Activated CD4-positive, alpha-beta T cell treated with anti-CD3 and anti-CD28 coated beads, Interleukin-2, amount 50 U/mL, for 24 hours (primary cell): ENCODE measurements at places on chromosomes 2 and 18.

DNA sequence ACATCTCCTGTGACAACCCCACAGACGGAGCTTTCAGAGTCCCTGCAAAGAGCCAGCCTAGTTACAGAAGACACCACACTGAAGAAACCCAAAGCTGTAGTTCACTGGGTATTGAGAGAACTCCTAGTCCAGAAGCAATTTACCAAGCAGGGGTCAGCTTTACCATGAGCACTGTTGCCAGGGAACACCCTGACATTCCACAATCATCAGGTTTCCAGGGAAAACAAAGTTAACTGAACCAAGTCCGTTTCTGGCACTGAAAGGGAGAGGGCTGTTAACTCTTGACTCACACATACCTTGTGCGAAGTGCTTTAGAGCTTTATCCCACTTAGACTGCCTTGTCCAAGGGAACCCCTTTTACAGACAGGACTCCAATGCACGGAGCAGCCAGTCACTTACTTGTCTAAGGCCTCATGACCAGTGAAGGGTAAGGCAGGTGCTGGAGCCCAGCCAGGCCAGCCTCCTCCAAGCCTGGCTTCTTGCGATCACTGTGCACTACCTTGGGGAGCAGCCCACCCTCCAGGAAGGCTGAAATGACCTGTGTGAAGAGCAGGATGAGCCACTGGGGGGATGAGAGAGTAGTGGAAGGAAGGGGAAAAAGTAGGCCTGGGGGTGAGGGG, 53.9 kb downstream of the REEP1 start:
- no peak for DNase-seq

- no peak for DNase-seq
Measured at GRCh38 chr18:75455249-75456198, 28.0 kb upstream of the SMIM21 start.

GRCh38 chr2:10912076-10912731, 470 bp downstream of the KCNF1 start:
- DNase-seq, result no peak

DNA sequence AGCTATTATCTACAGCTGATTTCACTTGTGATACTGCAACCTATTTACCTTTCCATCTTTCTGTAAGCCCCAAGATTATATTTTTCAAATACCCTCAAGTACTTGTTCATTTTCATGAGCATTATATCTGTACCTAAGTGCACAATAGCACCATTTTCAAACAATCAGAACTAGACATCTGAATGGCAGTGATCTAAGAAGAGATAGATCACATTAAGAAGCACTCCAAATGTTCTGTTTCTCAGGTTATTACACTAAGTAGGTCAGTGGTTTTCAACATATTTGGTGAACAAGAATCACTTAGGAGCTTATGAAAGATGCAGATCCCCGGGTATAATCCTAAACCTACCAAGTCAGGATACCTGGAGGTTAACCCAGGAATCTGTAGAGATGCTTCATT, 872.7 kb downstream of the DCDC2C start:
- DNase-seq, result no peak

- no peak for DNase-seq
Measured at GRCh38 chr2:174053355-174054151, 88.4 kb upstream of the SP3 start.

GRCh38 chr2:237689336-237690131, 62.1 kb downstream of the LRRFIP1 start:
- no peak for DNase-seq

DNA sequence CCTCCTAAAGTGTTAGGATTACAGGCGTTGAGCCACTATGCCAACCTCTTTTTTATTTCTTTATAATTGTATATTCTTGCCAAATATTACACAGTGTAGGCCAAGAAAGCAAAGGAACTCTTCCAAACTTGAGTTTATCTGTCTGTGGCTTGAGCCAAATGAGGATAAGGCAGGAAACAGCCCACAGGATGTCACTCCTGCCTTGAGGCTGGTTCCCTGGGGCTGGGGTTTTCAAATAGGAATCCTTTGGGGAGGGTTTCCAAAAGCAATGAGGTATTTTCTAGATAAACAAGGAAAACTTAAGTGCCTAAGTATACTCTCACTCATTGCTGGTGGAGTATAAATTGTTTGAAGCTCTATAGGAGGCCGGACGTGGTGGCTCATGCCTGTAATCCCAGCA, 56.4 kb downstream of the ADCY3 start:
- DNase-seq, result no peak

GRCh38 chr18:35010993-35011392, 30.2 kb upstream of the MAPRE2 start:
- DNase-seq, result no peak

- DNase-seq, result no peak
Measured at GRCh38 chr2:218002845-218003180, at the start of gene TNS1. TSS of gene TNS1 (minus strand) at chr2:218002995. CDS start at chr2:218002872, 123 bp downstream.

DNA sequence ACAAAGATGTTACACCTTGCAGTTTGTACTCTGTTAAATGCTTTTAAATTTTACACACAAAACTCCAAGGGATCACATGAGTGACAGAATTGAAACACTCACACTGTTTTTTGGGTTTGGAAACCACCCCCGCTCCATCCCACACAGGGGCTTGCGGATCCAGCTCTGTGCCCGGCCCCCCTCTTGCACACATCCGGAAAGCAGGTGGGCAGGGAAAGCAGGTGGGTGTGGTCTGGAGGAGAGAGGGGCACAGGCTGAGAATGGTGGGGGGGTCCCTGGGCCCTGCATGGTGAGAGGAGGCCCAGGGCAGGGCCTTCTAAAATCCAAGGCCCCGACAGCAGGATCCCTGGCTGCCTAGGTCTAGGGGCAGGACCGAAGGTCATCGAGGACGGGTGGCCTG, 88.5 kb upstream of the HPCAL1 start:
- DNase-seq, result no peak

GRCh38 chr18:77054606-77055428, 77.8 kb downstream of the MBP start:
- peak; percentile 47 for DNase-seq

DNA sequence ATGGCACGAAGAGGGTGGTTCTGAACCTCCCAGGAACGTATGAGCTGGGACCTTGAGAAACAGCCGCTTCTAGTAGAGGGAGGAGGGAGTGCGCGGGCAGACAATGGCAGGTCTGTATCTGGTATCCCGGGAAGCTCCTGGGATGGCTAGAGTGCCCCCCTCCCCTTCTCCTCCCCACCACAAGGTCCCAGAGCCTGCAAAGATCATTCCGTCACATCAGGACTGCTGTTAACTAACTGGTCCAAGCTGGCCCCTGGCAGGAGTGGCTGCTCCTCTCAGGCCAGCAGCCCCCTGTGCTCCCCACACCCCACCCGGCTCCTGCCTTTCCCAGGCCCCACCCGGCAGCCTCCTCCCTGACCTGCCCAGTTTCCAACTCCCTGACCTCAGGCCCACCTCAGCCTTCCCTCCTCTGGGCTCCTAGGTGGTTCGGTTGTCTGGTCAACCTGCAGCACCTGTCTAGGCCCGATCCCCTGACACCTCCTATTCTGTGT, 75.0 kb downstream of the TPO start:
- no peak for DNase-seq

DNA sequence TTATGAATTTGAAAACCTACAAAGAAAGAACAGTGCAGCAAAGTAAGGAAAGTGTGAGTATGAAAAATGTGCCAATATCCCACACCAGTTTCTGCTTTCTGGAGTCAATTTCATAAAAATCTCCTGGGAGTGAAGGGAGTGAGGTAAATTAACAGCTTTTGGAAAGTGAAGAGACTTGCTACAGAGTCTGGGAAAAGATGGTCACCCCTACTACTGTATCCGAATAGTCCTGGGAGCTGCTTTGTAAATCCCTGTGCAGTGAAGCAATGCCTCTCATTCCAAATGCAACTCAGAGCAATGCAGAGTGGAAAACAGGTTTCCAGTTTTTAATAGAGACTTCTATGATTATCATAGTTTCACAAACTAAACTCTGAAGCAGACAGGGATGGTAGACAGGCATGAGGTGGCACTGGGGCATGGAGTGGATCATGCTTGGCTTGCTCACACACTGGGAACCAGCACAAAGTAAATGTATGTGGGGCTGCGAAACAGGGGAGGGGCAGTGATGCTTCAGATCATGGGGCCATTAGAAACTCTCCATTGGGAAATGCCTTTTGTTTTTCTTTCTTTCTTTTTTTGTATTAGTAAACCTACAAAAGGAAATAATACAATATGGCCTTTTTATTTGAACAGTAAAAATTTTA, 10.6 kb downstream of the COL5A2 start:
- no peak for DNase-seq

DNA sequence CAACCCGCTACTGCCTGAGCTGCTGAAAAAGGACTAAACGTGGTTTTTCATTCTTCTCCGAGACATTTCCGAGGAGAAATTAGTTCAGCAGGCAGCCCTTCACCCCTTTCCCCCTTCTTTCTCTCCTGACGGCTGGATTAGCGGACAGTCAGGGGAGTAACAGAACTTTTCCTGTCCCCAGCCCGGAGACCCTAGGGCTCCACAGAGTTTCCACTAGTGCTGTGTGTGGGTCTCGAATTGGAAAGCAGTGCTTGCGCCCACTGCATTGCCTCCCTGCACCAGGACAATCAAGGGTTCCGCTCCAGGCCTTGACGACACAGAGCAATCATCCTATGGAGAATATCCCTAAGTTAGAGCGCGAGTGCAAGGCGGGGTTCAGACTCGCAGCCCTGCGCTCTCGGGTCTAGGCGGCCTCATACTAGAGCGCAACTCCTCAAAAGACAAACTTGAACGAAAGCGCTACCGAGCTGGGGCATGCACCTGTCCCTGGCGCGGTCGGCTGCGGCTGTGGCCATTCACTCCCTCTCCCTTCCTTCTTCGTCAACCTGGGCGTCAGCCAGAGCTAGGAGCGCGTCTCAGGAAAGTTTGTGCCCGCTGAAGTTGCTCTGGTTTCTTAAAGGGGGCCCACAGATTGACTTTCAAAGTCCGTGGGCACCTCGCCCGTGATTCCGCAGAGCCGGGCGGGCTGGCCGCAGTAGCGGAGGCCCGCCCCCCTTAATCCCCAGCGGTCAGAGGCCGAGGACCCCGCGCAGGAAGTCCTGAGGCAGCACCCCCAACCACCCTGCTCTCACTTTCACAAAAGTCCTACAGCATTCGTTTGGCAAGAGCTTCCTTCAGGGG, 801 bp downstream of the OSR1 start:
- no peak for DNase-seq

- no peak for DNase-seq
Measured at GRCh38 chr2:239370876-239371725, 29.7 kb downstream of the HDAC4 start.

DNA sequence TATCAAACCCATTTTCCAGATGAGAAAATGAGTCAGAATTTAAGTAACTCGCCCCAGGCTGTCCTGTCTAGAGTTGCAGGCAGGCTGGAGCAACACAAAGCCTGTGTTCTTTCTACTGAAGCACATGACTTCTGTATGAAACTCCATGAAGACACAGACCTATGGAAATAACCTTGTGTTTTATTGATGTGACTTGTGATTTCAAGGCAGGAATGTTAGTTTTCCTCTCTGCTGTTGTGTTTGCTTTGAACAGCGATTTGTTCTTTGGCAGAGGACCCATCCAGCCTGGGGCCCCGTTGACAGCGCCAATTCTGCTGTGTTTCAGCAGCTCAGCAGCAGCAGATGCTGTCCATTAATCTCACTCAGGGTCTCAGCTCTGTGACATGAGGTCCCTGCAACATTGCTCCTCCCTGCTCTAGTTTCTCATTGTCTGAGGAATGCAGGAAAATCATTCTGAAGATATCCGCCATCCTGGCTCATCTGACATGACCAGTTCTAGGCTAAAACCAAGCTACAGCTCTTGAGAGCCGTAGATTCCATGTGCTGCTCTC, 344.3 kb upstream of the RAB12 start:
- DNase-seq, result no peak

- no peak for DNase-seq
Measured at GRCh38 chr2:99852376-99852934, 289.9 kb downstream of the AFF3 start.

DNA sequence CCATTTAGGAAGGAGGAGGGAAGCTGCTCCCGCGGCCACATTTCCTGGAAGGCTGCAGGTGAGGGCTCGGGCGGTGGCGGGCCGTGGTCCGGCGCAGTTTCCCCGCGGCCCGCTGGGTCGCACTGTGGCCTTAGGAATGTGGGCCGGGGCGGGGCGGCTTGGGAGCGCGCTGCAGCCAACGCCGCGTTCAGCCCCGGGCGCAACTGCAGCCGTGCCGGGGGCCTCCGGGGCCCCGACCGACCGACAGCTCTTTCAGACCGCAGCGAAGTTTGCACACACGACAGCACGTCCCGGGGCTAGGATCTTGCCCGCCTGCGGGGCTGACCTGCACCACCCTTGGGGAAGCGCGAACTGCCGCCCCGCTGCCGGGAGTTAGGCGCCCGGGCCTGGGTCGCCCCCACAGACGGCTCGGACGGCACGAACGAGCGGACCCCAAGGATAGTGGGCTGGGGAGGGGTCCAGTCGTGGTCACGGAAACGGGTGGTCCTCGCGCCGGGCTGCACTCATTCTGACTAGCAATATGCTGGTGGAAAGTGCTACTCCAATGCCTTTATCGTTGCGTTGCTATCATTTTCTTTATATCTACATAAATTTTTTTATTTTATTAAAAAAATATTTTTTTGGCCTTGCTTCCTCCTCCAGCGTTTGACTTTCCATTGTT, 69.9 kb upstream of the DLX2 start:
- DNase-seq, result peak; percentile 37

DNA sequence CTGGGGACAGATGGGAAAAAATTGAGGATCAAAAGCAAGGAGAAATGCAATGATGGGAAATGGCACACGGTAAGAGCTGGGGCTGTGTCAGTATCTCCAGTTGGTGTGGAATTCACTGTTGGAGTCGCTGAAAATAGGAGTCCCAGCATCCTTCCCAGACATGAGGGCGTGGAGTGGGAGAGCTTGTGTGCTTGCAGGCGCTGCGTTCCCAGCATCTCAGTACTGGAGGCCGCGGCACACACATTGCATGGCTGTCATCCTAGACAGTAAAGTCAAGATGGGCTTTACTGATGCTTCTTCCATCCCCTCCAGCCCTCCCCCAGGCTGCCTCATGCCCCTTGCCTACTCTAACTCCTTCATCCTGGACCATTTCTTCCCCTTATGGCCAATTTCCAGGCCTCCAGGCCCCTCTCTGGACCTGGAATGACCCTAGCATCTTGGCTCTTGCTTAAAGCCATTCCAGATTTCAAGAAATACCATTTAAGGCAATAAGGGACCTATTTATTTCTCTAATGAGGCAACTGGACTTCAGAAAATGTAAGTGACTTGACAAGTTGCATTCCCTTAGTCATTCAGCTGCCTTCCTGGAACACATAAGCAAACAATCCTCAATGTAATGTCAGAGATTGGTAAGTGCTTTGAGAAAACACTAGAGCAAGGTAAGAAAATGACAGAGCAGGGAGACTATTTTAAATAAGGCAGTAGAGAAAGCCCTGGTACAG, 70.5 kb upstream of the TTC39C start:
- DNase-seq, result no peak

- DNase-seq, result no peak
Measured at GRCh38 chr2:239204876-239205468, 195.8 kb downstream of the HDAC4 start.

- no peak for DNase-seq
Measured at GRCh38 chr2:33616873-33617272, 17.8 kb upstream of the FAM98A start.

- DNase-seq, result peak; percentile 3
Measured at GRCh38 chr18:70781860-70782453, 493.1 kb downstream of the SOCS6 start.

- no peak for DNase-seq
Measured at GRCh38 chr2:127661949-127662510, 13.3 kb downstream of the LIMS2 start.
